ENCODE measurements at places on chromosomes 11 and 22.
A peak's percentile ranks its signal among the peaks of the same experiment; 100 is the strongest.

GRCh38 chr22:20192972-20193760, 42.3 kb upstream of the CCDC188 start:
- H3K4me3 ChIP-seq: no peak overlapping the region
- no peak for DNase-seq
- H3K27ac ChIP-seq: no peak overlapping the region
- no peaks in the 10 kb centered on the region for H3K36me3 ChIP-seq
- H3K4me1 ChIP-seq: no peaks in the 10 kb centered on the region

GRCh38 chr11:86068138-86068871, 579 bp downstream of the PICALM start:
- H3K4me1 ChIP-seq: peaks cover 46% of the 10 kb centered on the region
- peak; percentile 13 for DNase-seq
- H3K27ac ChIP-seq: peak overlapping the region; percentile 87
- no peaks in the 10 kb centered on the region for H3K27me3 ChIP-seq

GRCh38 chr22:48376428-48376827, 1451.2 kb downstream of the BRD1 start:
- no peak overlapping the region for H3K4me3 ChIP-seq
- H3K4me1 ChIP-seq: no peaks in the 10 kb centered on the region
- no peak for DNase-seq
- peaks cover 24% of the 10 kb centered on the region for H3K27me3 ChIP-seq

DNA sequence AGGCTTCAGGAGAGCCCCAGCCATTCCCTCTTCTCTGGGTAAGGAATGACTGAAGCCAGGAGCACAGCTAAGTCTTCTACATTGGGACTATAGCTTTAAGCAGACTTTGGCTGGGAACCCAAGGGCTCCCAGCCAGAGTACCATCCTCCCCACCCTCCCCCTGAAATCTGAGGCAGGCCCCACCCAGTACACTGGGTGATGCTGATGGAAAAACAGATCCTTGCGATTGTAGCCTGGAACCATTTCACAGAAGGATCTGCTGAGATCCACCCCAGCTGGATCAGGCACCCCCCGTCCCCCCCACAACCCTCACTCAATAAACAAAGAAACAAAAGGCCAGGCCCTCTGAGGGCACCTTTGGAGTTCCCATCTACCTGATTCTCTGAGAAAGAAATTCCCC, 39.8 kb downstream of the IL18BP start:
- no peak overlapping the region for H3K4me3 ChIP-seq
- H3K36me3 ChIP-seq: peaks cover 3% of the 10 kb centered on the region
- H3K27me3 ChIP-seq: no peaks in the 10 kb centered on the region
- H3K27ac ChIP-seq: no peak overlapping the region

GRCh38 chr11:2571598-2572281, 126.9 kb downstream of the KCNQ1 start:
- H3K4me1 ChIP-seq: no peaks in the 10 kb centered on the region
- no peak overlapping the region for H3K4me3 ChIP-seq
- H3K27me3 ChIP-seq: no peaks in the 10 kb centered on the region
- DNase-seq: no peak

DNA sequence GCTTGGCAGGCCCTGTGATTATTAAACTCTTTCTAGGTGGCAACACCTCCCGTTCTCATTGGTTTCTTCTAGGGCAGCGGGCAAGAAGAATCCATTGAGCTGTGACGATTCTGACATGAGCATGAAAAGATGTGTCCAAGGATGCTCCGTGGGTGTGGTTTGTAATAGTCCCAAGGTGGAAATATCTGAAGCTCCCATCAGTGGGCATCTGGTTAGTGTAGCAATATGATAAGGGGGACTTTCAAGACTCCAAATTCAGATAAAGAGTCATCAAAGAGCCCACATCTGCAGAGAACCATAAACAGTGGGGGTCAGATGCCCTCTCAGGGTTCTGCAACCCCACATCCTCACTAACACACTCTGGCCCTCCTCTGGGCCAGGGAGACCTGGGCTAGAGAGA, 42.6 kb downstream of the TST start:
- H3K27ac ChIP-seq: no peak overlapping the region
- DNase-seq: no peak
- peaks cover 39% of the 10 kb centered on the region for H3K27me3 ChIP-seq
- H3K36me3 ChIP-seq: no peaks in the 10 kb centered on the region

GRCh38 chr11:2270322-2271076, at the start of gene ASCL2:
ASCL2 (minus strand) TSS chr11:2270588; CDS start chr11:2270332, 256 bp downstream.
- no peaks in the 10 kb centered on the region for H3K36me3 ChIP-seq
- peaks cover 79% of the 10 kb centered on the region for H3K27me3 ChIP-seq
- no peak for DNase-seq
- no peak within 1 kb of the TSS for H3K4me3 ChIP-seq
- H3K27ac ChIP-seq: no peak within 1 kb of the TSS
- peaks cover 4% of the 10 kb centered on the region for H3K4me1 ChIP-seq

GRCh38 chr22:43826142-43827002, 14.3 kb upstream of the EFCAB6 start:
- H3K27ac ChIP-seq: no peak overlapping the region
- no peak for DNase-seq
- no peaks in the 10 kb centered on the region for H3K36me3 ChIP-seq

GRCh38 chr22:37244922-37245722, 1.1 kb upstream of the RAC2 start:
- peaks cover 6% of the 10 kb centered on the region for H3K4me1 ChIP-seq
- no peaks in the 10 kb centered on the region for H3K27me3 ChIP-seq
- no peak overlapping the region for H3K27ac ChIP-seq
- H3K4me3 ChIP-seq: no peak overlapping the region

GRCh38 chr11:65355013-65355775, 643 bp downstream of the TIGD3 start:
- H3K4me3 ChIP-seq: peak overlapping the region; percentile 89

GRCh38 chr11:74932169-74932568, 16.7 kb downstream of the XRRA1 start:
- H3K4me1 ChIP-seq: no peaks in the 10 kb centered on the region
- no peak overlapping the region for H3K27ac ChIP-seq
- no peaks in the 10 kb centered on the region for H3K27me3 ChIP-seq
- DNase-seq: no peak
- H3K36me3 ChIP-seq: no peaks in the 10 kb centered on the region

- H3K27me3 ChIP-seq: peaks cover 2% of the 10 kb centered on the region
- H3K4me1 ChIP-seq: no peaks in the 10 kb centered on the region
- H3K36me3 ChIP-seq: no peaks in the 10 kb centered on the region
- DNase-seq: no peak
Measured at GRCh38 chr11:74473382-74474173, 6.2 kb upstream of the KCNE3 start.

GRCh38 chr22:50278461-50278860, 8.3 kb upstream of the MAPK11 start:
- DNase-seq: no peak
- H3K4me3 ChIP-seq: no peak overlapping the region
- H3K36me3 ChIP-seq: peaks cover 8% of the 10 kb centered on the region
- H3K4me1 ChIP-seq: peaks cover 8% of the 10 kb centered on the region

GRCh38 chr11:131025421-131026125, 109.3 kb upstream of the SNX19 start:
- no peaks in the 10 kb centered on the region for H3K36me3 ChIP-seq
- H3K4me3 ChIP-seq: no peak overlapping the region
- no peak overlapping the region for H3K27ac ChIP-seq
- H3K27me3 ChIP-seq: peaks cover 7% of the 10 kb centered on the region
- H3K4me1 ChIP-seq: no peaks in the 10 kb centered on the region
- no peak for DNase-seq

GRCh38 chr11:8656291-8656690, 26.2 kb downstream of the TRIM66 start:
- no peak overlapping the region for H3K4me3 ChIP-seq
- H3K36me3 ChIP-seq: no peaks in the 10 kb centered on the region
- no peak for DNase-seq
- H3K27me3 ChIP-seq: no peaks in the 10 kb centered on the region
- H3K27ac ChIP-seq: no peak overlapping the region
